Stimulated activated CD8-positive, alpha-beta memory T cell treated with anti-CD3 and anti-CD28 coated beads, Interleukin-4, amount 100 ng/mL, for 4 hours (primary cell): ENCODE measurements at places on chromosomes 6 and 20.
A peak's percentile ranks its signal among the peaks of the same experiment; 100 is the strongest.

GRCh38 chr6:15205321-15205720, 40.5 kb upstream of the JARID2 start:
- DNase-seq, result no peak

DNA sequence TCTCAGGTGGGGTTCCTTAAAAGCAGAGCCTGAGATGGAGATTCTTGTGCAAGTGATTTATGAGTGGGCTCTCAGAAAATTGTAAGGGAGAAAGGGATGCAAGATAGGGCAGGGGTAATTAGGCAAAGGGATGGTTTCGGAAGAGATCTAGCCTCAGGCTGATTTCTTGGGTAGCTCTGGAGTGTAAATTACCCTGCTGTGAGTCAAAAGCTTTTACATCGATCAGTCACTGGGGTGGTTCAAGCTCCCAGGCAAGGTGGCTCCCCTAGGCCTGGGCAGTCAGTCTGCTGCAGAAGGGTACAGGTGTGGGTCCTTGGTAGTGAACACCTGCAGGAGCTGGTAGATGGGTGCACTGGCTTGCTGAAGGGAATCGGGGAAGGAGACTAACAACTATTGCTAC, 11.1 kb upstream of the PM20D2 start:
- DNase-seq, result no peak

GRCh38 chr6:13729891-13730290, 18.3 kb upstream of the RANBP9 start:
- DNase-seq, result no peak

DNA sequence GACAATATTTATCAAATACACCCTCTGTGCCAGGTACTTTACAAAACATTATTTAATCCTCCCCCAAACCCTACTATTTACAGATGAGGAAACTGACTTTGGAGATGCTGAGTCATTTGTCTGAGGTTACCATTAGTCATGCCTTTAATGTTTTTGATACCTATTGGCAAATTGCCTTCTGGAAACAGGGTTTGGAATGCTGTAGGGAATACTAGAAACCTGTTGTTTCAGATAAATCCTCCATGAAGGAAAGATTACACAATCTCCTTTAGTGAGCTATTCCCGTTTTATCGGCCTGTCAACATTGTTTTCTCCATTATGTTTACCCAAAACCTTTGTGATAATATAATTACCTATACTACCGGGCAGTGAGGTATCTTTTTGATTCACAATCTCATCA, 93.6 kb upstream of the ADGRF1 start:
- no peak for DNase-seq

DNA sequence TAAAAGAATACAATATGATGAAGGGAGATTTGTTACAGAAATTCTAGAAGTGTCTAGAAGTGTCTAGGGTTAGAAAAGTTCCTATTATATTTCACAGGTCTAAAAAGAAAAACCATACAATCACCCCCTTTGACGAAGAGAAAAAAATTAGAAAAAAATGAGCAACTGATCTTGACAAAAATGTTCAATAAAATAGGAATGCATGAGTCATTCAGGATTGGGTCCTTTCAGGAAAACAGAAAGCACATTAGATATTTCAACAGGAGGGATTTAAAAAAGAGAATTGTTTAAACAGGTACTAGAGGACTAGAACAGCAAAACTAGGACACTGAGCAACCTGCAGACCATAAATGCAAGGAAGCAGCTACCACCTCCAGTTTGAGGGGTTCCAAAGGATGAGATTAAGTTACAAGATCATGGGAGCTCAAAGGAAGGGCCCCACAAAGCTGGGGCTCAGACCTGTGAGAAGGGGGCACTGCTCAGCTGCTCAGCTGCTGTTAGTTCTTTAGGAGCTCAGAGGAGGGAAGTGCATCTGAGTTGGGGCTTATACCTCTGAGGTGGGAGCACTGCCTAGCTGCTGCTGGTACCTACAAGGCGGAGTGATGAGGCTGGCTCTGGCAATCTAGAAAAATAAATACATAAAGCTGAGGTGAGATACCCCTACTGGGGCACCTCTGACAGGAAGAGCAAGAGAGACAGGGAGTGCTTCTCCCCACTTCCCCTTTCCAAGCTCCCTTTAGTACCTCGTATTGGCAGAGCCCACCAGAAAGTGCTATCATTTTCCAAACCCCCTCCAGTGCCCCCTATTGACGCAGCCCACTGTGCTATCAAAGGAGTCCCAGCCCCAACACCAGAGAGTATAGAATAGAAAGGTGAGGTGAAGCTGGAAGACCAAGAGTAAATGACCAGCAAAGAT, 27.1 kb upstream of the BEND6 start:
- no peak for DNase-seq

- DNase-seq, result no peak
These were observed 295.0 kb upstream of the PRDM1 start for GRCh38 chr6:105791179-105791578.

DNA sequence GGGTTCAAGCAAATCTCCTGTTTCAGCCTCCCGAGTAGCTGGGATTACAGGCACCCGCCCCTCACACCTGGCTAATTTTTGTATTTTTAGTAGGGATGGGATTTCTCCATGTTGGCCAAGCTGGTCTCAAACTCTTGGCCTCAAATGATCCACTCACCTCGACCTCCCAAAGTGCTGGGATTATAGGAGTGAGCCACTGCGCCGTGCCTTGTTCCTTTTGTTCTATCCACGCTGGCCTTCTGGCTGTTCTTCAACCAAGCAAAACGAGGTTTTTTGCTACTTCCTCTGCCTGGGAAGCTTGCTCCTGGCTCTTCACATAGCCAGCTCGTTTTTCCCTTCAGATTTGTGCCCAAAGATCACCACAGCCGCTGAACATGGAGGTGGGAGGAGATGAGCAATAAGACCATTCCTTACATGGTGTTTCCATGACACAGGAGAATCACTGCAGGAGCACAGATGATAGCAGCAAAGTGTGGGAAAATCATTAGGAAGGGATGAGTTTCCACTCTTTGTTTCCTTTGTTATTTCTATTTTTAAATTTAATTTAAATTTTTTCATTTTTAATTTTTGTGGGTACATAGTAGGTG, 201.0 kb upstream of the ZNF217 start:
- no peak for DNase-seq

DNA sequence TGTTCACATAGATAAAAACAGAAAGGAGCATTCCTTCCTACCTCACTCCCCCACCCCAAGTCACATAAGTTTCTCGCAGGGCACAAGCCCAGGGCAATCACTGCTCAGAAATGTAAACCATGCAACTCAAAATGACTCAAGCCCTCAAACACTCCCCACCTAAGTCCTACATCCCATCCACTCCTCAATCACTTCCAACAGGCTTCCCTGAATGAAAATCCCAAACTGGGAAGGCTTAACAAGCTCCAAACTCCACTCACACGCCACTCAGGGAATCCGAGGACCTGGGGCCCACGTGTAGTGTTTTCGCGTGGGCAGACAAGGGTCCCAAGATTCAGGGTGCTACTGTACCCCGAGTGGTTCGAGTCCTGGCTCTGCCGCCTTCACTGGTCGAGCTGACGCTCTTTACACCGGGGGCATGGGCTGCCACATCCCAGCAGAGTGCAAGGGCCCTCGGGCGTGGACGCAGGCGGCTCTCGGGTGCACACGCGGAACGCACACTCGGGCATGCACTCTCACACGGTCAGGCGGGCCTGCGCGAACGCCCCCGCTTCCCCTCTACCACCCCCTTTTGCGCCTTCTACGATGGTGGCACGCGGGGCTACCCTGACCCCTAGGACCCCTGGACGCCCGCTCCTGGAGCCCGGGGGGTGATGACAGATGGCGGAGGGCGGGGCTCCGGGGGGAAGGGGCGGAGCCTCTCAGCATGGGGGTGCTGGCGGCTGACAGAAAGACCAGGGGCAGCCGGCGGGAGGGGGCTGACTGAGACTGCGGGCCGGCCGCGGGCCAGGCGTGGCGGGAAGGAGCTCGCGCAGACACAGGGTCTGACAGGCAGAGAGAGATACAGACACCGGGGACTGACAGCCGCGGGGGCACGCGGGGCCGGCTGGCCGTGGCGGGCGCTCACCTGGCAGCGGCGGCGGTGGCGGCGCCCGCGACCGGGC, 657 bp downstream of the ZHX3 start:
- DNase-seq, result peak; percentile 67

DNA sequence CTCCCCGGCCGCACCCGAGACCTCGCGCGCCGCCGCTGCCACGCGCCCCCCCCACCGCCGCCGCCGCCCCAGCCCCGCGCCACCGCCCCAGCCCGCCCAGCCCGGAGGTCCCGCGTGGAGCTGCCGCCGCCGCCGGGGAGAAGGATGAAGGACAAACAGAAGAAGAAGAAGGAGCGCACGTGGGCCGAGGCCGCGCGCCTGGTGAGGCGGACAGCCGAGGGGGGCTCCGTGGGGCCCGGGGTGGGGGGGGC, 426 bp downstream of the ASXL1 start:
- no peak for DNase-seq

- no peak for DNase-seq
These were observed 5.5 kb downstream of the CASP8AP2 start for GRCh38 chr6:89834884-89835792.

- peak; percentile 5 for DNase-seq
These were observed 168.6 kb upstream of the GGTLC1 start for GRCh38 chr20:24157213-24157612.

DNA sequence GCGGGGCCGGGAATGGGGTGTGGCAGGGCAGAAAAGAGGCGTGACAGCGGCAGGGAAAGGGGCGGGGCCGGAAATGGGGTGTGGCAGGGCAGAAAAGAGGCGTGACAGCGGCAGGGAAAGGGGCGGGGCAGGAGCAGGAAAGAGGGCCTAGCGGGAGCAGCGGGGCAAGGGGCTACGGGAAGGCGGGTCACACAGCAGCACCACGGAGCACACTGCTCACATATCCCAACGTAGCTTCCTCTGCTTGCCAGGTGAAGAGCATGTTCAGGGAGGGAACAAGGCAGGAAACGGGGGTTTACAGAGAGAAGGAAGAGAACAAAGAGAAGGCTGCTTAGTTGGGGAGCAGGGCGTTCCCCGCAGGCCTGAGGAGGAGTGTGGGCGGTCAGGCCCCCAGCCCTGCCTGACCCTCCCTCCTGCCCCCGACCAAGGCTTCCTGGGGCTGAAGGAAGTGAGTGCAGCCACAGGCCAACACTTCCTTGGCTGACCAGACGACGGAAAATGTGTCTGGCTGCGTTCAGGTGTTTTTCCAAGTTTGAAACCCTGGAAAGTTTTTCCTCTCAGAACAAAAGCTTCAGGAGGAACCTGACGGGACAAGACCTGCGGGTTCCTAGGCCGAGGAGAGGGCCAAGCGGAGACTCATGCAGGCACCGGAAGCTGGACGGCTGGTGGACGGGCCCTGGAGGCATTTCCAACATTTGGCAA, 13.8 kb downstream of the UCKL1 start:
- no peak for DNase-seq

DNA sequence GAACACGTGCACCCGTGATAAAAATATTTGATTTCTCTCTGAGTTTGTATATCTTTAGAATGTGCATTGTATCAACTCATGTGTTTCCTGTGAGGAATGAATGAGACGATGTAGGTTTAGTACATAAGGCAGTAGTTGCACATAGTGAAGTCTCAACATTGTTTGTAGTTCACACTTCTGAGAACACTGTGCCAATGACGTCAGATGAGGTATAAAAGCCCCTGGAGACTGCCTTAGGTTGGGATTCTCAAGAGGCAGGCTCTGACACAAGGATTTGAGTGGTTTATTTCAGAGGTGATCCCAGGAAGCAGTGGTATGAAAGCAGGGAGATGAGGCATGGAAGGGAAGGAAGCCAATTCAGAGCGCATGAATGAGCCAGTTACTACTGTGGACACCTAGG, 2.6 kb upstream of the NKAIN2 start:
- DNase-seq, result no peak

- DNase-seq, result no peak
These were observed at the start of gene ME1 for GRCh38 chr6:83430611-83431544. TSS of gene ME1 (minus strand) at chr6:83431051. CDS start at chr6:83430954, 97 bp downstream.

GRCh38 chr6:116779573-116780164, 14.2 kb upstream of the FAM162B start:
- DNase-seq, result no peak

- DNase-seq, result no peak
These were observed 83.1 kb upstream of the PTPN1 start for GRCh38 chr20:50426866-50427718.
